CD4-positive, alpha-beta memory T cell (primary cell): ENCODE measurements at places on chromosomes 1 and 21.

- H3K36me3 ChIP-seq: no peaks in the 10 kb centered on the region
- H3K4me1 ChIP-seq: no peaks in the 10 kb centered on the region
- no peak overlapping the region for H3K27ac ChIP-seq
- no peaks in the 10 kb centered on the region for H3K27me3 ChIP-seq
Observed at GRCh38 chr1:11851180-11851579, 3.6 kb upstream of the NPPA start.

DNA sequence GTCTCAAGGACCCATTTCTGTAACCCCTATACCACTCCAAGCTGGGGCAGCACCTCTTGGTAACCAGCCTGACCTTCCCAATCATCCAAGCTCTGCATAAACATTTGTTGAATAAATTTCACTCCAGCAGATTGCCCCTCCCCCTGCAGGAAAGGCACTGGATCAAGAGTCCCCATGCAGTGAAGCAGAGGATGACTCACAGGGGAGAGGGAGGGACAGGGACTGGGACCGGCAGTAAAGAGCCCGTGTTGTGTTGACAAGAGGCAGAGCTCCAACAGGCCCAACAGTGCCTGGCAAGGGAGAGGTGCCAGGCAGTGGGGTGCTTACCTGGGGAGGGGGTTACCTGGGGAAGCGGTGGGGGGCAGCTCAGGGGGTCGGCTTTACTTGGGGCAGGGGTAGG is 32.3 kb downstream of the SLC9A1 start:
- no peaks in the 10 kb centered on the region for H3K36me3 ChIP-seq
- no peaks in the 10 kb centered on the region for H3K27me3 ChIP-seq
- no peak for DNase-seq
- H3K4me1 ChIP-seq: no peaks in the 10 kb centered on the region
- H3K4me3 ChIP-seq: no peak overlapping the region

DNA sequence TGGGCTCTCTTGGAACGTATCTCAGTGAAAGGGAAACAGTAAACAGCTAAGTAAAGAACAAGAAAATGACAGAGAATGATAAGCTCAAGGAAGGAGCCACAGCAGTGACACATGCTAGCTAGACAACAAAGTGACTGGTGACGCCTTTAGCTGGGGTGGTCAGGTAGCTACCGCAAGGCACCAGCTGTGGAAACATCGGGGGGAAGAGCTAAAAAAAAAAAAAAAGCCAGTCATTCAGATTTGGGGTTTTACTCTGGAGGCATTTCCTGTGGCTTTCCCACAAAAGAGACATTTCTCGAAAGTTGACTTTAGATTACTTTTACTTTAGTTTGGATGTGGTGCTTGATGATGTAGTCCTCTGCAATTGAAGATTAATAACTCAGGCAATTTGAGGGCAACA is 2.1 kb downstream of the FHAD1 start:
- no peak overlapping the region for H3K27ac ChIP-seq
- no peaks in the 10 kb centered on the region for H3K27me3 ChIP-seq
- H3K36me3 ChIP-seq: no peaks in the 10 kb centered on the region
- no peak overlapping the region for H3K4me3 ChIP-seq
- peak; percentile 60 for DNase-seq

DNA sequence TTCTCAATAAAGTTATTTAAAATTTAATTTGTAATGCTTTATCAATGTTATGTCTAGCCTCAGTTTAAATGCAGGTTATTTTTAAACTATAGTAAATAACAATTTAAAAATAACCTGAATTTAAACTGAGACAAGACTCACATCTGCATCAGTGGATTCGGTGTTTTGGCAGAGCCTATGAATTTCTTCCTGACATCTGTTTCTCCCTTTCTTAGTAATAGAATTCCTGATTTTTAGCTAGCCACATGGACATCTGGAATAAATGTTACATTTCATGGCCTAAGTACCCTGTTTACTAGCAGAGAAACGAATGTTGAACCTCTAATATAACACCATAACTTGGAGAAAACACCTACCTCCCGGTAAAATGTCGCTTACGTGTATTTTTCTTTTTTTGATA is 1141.6 kb upstream of the ADGRL2 start:
- DNase-seq: no peak
- H3K4me1 ChIP-seq: no peaks in the 10 kb centered on the region
- no peak overlapping the region for H3K4me3 ChIP-seq

DNA sequence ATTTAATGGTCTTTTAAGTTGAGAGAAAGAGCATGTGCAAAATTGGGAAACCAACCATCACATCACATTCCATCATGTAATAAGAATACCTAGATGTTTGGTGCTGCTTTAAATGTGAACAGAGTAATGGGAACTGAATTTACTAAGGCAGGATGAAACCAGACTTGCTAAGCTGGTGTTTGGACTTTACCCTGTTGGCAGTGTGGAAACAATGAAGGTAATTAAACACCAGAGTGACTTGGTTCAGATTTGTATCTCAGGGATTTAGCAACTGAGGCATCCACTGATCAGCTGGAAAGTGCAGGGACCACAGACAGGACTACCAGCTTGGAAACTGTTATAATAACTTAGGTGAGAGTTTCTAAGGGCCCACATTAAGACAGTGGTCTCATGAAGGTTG is 263.4 kb downstream of the OLFM3 start:
- H3K4me1 ChIP-seq: no peaks in the 10 kb centered on the region
- H3K36me3 ChIP-seq: no peaks in the 10 kb centered on the region
- H3K4me3 ChIP-seq: no peak overlapping the region
- DNase-seq: no peak
- H3K27me3 ChIP-seq: no peaks in the 10 kb centered on the region
- H3K27ac ChIP-seq: no peak overlapping the region

GRCh38 chr1:9732123-9732971 is 80.8 kb downstream of the PIK3CD start:
- peaks cover 32% of the 10 kb centered on the region for H3K4me1 ChIP-seq
- no peak overlapping the region for H3K4me3 ChIP-seq
- peaks cover 72% of the 10 kb centered on the region for H3K36me3 ChIP-seq
- H3K27ac ChIP-seq: no peak overlapping the region
- H3K27me3 ChIP-seq: no peaks in the 10 kb centered on the region

GRCh38 chr1:11470912-11471311 is 8.0 kb upstream of the DISP3 start:
- no peaks in the 10 kb centered on the region for H3K36me3 ChIP-seq
- no peaks in the 10 kb centered on the region for H3K27me3 ChIP-seq
- no peak for DNase-seq
- H3K4me1 ChIP-seq: no peaks in the 10 kb centered on the region

- DNase-seq: no peak
- H3K4me3 ChIP-seq: no peak overlapping the region
- no peak overlapping the region for H3K27ac ChIP-seq
- peaks cover 28% of the 10 kb centered on the region for H3K4me1 ChIP-seq
- H3K27me3 ChIP-seq: no peaks in the 10 kb centered on the region
Observed at GRCh38 chr21:44093761-44094160, 13.4 kb upstream of the PWP2 start.

DNA sequence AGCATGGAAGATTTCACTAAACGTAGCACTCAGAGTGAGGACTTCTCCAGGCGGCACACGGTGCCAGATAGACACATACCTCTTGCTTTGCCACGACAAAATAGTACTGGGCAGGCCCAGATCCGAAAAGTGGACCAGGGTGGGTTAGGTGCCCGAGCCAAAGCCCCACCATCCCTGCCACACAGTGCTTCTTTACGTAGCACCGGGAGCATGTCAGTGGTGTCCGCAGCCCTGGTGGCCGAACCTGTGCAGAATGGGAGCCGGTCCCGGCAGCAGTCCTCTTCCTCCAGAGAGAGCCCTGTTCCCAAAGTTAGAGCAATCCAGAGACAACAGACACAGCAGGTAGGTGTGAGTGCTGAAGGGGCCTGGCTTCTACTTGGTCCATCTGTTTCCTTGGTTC is 38.6 kb downstream of the CLEC20A start:
- no peaks in the 10 kb centered on the region for H3K36me3 ChIP-seq
- DNase-seq: no peak
- no peak overlapping the region for H3K27ac ChIP-seq
- no peaks in the 10 kb centered on the region for H3K4me1 ChIP-seq

DNA sequence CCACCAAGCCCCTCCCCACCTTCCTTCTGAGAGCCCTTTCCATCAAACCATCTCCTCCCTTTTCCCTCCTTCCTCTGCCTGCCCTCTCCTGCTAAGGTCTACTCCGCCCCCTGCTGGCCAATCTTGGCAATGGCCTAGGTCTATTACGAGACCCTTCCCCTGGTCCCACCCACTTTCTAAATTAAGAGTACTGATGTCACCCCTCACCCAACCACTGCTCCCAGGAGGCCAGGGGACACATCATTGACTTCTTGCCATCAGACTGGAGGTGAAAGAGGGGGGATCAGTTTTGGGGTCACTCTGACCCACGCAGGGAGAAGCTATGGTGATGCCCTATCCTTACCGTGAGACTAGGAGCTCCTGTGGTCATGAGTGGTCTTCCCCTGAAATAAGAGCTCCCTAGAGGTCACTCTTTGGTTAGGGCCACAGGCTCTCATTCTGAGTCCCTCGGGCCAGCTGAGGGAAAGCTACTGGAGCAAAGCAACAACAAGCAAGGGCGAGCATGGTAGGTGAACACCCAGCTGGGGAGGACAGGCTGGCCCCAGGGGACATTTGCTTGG is 34.6 kb upstream of the S100A7 start:
- no peaks in the 10 kb centered on the region for H3K4me1 ChIP-seq
- no peaks in the 10 kb centered on the region for H3K36me3 ChIP-seq
- DNase-seq: peak; percentile 49
- no peak overlapping the region for H3K4me3 ChIP-seq
- H3K27ac ChIP-seq: no peak overlapping the region

GRCh38 chr1:108913105-108913948 is 36.5 kb downstream of the GPSM2 start:
- DNase-seq: no peak
- no peaks in the 10 kb centered on the region for H3K4me1 ChIP-seq
- no peak overlapping the region for H3K4me3 ChIP-seq
- no peaks in the 10 kb centered on the region for H3K36me3 ChIP-seq
- no peaks in the 10 kb centered on the region for H3K27me3 ChIP-seq
- no peak overlapping the region for H3K27ac ChIP-seq

DNA sequence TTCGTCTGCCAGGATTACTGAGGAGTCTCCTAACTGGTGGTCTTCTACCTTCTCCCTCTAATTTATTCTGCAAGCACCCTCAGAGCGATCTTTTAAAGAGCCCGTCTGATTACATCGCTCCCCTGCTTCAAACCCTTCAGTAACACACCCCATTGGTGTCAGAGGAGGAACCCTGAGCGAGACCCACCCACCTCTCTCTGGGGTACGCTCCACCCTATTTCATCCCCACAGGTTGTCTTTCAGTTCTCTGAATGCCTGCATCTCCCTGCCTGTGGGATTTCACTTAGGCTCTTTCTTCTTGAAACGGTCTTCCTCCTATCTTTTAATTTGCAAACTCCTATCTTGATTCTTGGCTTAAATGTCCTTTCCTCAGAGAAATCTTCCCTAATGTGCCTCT is 39.4 kb downstream of the C1orf21 start:
- no peaks in the 10 kb centered on the region for H3K36me3 ChIP-seq
- no peaks in the 10 kb centered on the region for H3K4me1 ChIP-seq
- no peak overlapping the region for H3K27ac ChIP-seq

DNA sequence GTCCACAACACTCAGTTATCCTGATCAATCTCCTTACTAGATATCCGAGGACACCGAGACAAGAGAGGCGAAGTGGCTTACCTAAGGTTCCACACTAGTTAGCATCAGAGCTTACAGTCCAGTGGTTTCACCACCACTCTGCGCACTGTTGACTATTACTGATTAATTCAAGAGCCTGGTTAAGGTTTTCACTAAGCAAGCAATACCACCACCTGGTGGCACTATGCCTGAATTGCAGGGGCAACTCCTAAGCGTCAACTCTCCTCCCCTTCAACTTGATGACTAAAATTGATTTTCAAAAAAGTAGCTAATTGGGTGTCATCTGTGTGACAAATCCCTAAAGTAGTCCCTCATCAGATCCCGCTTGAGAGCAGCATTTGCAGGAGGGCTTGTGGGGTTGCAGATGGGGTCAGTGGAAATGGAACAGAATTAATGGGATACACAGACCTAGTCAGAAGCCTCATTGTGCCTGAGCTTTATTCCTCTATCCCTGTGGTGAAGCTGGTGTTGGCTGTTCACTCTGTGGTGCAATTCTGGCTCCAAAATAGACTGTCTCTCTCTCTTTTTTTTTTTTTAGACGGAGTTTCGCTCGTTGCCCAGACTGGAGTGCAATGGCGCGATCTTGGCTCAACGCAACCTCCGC is 9.1 kb downstream of the TTC22 start:
- no peaks in the 10 kb centered on the region for H3K27me3 ChIP-seq
- peaks cover 15% of the 10 kb centered on the region for H3K36me3 ChIP-seq
- no peak overlapping the region for H3K4me3 ChIP-seq
- H3K27ac ChIP-seq: no peak overlapping the region
- no peaks in the 10 kb centered on the region for H3K4me1 ChIP-seq

DNA sequence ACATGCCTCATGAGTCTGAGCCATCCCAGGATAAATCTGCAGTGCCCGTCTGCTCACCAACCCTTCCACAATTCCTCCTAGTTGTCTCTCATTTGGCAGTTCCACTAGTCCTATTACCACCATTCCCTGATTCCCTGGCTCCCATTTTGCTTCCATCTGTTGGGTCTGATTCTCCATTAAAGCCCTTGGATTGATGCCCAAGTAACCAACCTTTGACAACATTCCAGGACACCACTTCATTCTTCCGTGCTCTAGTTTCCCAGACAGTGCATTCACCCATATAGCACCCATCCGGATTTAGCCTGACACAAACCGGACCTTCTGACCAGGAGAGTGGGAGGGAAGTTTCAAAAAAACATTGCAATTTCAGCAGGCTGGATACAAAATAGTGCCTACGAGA is 189.4 kb upstream of the PALMD start:
- H3K4me3 ChIP-seq: no peak overlapping the region
- H3K27ac ChIP-seq: no peak overlapping the region
- no peak for DNase-seq
- H3K4me1 ChIP-seq: no peaks in the 10 kb centered on the region
- no peaks in the 10 kb centered on the region for H3K36me3 ChIP-seq

DNA sequence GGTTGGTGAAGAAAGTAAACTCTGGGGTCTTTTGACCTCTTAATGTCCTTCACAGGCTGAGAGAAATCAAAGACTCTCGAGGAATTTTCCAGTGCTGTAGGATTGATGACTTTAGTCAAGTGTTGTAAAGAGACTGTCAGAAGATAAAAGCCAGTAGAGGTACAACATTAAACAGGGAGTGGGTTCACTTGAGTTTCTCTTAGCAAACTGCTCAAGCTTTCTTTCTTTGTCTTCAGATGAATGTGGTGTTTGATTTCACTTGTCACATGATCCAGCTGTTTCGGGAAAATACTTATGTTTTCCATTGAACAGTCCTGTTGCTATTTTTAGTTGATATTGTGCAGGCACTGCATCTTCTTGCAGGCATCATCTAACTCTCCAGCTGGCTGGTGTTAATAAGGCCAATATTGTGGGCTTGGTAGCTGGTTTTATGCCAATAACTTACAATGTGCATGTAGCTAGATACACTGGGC is 45.6 kb downstream of the XCL2 start:
- no peaks in the 10 kb centered on the region for H3K4me1 ChIP-seq
- H3K27me3 ChIP-seq: no peaks in the 10 kb centered on the region
- DNase-seq: no peak
- no peak overlapping the region for H3K4me3 ChIP-seq
- no peaks in the 10 kb centered on the region for H3K36me3 ChIP-seq
- H3K27ac ChIP-seq: no peak overlapping the region
